ENCODE measurements at places on chromosomes 7 and 10.

GRCh38 chr10:26715137-26715487 lies 17.6 kb downstream of the PDSS1 start:
- no peak for DNase-seq

DNA sequence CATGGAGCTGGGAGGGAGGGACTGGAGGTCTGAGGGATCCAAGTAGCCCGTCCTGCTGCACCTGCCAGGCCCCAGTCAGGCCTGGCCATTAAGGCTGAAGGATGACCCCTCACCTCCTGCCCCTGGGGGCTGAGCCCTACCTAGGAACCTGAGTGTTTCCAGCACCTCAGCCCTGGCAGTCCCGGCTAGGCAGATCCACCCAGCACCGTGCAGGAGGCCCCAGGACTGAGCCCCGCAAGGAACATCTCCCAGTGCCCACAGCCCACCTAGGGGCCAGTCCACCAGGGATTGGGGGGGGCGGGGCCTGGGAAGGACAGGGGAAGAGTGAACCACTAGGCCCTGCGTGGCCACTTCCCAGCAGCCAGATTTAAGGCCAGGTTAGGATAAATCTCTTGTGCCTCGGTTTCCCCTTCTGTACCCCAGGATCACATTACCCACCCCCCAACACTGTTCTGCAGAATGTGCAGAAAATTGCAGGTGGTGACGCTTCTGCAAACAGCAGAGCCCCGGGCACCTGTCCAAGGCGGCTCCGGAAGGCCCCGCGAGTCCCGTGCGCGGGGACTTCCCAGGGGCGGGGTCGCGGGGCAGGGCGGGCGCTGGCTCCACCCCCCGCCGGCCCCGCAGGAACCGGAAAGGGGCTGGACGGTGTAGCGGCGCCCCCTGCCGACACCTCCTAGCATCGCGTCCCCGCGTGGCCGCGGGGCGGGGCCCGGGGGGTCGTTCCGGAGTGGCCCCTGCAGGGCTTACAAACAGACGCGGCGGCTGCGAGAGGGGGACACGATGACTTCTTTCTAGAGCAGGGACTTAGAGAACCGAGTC lies 55.9 kb downstream of the PWWP2B start:
- peak; percentile 61 for DNase-seq

DNA sequence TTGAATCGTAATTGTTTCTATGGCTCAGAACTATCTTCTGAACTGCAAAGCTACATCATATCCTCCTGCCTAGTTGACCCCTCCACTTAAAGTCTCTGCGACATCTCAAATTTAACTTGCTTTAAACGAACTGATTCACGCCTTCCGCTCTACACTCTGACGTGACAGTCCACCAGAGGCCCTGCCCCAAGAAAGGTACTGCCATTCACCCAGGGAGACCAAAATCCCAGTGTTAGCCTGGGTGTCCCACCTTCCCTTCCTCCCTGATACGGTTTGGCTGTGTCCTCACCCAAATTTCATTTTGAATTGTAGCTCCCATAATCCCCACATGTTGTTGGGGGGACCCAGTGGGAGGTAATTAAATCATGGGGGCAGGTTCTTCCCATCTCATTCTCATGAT lies 90.8 kb downstream of the CPXM2 start:
- DNase-seq = no peak

DNA sequence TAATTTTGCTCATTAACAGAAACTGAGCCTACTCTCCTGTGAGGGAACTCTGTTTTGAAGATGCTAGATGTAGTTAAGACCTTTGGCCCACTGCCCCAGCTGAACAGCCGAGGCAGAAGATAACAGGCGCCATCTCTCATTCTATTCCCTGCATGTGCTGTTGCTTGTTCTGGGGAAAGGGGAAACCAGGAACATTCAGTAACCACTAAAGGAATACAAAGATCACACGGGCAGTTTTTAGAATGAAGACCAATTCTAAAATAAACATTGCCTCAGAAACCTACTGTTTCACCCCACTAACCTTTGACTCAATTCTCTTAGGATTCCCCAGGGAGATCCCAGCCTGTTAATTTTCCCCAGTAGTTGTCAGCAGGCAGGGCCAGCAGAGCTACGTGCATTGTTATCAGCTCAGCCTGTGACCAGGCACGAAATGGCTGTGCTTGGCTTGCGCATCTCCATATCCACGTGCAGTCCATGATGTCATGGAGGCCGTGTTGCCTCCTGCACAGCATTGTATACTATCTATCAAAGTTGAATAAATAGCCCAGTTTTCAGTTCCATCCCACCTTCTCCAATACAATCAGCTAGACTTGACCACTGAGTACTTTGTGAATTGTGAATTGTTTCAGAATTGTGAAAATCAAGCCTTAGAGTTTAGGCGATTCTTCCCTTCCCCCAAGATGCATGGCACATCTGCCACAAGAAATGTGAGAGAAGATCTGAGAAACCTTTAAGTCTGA lies 36.0 kb downstream of the ANK3 start:
- no peak for DNase-seq

- DNase-seq = no peak
Measured at GRCh38 chr10:1576467-1577372, 160.6 kb downstream of the ADARB2 start.

DNA sequence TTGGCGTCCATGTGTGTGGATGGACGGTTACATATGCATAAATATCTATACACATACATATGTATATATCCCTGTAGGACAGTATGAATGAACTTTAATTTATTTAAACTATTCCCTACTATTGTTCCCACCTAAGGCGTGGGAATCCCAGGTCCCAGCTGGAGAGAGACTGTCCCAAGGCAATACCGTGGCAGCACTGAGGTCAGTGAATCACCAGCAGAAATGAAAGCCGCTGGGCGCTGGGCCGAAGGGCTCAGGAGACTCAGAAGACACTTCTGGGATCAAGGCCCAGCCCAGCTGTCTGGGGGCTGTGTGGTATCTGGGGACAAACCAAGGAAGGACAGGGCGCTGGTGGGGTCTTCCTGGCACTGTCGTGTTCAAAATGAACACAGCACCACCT lies 49.6 kb upstream of the MYL10 start:
- no peak for DNase-seq

GRCh38 chr10:14478604-14479003 lies 147.9 kb upstream of the FRMD4A start:
- no peak for DNase-seq

GRCh38 chr10:64798297-64798696 lies 1277.1 kb downstream of the REEP3 start:
- no peak for DNase-seq

GRCh38 chr7:112538726-112539255 lies 58.0 kb downstream of the LSMEM1 start:
- DNase-seq = no peak

- DNase-seq = no peak
Measured at GRCh38 chr7:112286250-112287086, 80.0 kb downstream of the ZNF277 start.
